HCEC 1CT (cell line): ENCODE measurements at places on chromosomes 7 and 10.

DNA sequence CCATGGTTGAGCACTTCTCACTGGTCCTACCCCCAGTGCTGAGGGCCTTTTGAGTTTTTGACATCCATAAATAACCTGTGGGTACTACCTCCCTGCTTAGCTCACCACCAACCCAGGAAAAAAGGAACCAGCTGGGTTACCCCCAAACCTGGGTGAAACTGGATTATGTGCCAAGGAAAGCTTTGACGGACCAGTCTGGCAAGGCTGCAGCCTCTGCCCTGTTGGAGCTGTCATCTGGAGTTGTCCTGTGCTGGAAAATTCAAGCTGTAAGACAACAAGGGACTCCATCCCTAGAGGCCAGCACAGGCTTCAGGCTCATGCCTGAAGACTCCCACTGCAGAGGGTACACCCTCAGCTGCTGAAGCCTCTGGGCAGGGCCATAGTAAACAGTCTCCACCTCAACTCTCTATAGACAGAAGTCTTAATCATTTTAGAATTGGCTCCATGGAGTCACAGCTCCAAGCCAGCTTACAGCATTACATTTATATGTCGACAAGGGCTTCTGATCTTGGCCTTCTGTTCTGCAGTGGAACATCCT lies 115.5 kb upstream of the AFAP1L2 start:
- no peak for DNase-seq

GRCh38 chr10:114022766-114023597 lies 20.7 kb upstream of the ADRB1 start:
- DNase-seq = no peak

- DNase-seq = no peak
Observed at GRCh38 chr7:69947998-69948397, 349.7 kb downstream of the AUTS2 start.

DNA sequence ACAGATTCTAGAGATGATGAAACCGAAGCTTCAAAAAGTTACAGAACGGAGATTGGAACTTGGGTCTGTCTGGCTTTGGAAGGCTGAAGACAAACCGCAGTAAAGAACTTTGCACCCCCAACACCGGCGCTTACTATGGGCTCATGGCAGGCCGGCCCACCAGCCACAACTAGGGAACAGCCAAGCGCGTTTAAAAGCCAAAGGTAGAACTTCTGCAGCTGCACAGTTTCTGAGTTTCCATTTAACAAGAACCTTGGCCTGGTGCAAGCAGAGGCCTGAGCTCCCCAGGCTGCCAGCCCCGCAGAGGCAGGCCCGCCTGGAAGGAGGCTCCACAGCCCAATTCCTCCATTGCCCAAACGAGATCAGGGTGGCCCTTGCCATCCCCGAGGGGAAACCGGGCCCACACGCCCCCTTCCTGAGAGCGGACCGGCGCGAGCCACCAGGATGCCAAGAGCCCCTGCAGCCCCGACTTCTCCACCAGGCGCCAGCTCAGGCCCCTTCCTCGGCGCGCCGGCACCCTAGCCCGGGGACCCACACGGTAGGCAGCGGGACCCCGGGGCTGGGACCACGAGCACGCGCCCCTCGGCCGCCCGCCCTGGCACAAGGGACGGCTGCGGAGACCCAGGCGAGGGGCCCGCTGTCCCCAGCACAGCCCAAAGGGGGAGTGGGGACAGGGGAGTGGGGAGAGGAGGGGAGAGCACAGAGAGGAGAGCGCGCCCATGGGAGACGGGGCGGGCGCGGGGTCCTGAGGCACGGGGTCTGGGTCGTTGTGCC lies 566 bp downstream of the MAD1L1 start:
- no peak for DNase-seq
